ENCODE measurements at places on chromosomes 3 and 15.

DNA sequence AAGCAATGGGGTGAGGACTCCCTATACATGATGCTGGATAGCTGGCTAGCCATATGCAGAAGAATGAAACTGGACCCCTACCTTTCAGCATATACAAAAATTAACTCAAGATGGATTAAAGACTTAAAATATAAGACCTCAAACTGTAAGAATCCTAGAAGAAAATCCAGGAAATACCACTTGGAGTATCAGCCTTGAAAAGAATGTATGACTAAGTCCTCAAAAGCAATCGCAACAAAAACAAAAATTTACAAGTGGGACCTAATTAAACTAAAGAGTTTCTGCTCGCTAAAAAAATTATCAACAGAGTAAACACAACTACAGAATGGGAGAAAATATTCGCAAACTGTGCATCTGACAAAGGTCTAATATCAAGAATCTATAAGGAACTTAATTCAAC is 94.3 kb downstream of the XRN1 start:
- no peak for DNase-seq

DNA sequence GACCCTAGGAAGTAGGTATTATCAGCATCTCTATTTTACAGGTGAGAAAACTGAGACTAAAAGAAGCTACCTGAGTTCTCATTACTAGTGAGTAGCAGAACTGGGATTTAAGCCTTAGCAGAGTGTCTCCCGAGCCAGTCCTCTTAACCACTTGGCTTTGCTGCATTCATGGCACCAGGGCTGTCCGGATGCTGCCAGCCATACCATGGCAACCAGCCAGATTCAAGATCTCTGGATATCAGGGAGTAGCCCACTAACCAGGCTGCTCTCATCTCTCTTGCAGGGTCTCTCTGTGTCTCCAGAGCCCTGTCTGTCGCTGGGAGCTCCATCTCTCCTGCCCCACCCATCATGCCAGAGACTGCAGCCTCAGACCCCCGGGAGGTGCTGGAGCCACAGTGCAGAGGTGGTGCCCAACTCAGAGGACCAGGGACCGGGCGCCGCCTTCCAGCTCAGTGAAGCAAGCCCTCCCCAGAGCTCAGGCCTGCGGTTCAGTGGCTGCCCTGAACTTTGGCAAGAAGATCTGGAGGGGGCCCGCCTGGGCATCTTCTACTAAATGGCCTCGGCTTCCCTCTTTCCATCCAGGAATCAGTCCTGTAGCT is 1.7 kb downstream of the MESP2 start:
- no peak for DNase-seq

GRCh38 chr15:62592920-62593319 is 427.8 kb upstream of the C2CD4B start:
- no peak for DNase-seq

- DNase-seq = no peak
These were observed 41.5 kb downstream of the HRH1 start for GRCh38 chr3:11195721-11196332.

- no peak for DNase-seq
These were observed 116.3 kb downstream of the MITF start for GRCh38 chr3:69855436-69856162.

- DNase-seq = no peak
These were observed 907.5 kb downstream of the ZPLD1 start for GRCh38 chr3:103342205-103342731.

- DNase-seq = no peak
These were observed 92.7 kb upstream of the CFAP20DC start for GRCh38 chr3:59142556-59142955.

DNA sequence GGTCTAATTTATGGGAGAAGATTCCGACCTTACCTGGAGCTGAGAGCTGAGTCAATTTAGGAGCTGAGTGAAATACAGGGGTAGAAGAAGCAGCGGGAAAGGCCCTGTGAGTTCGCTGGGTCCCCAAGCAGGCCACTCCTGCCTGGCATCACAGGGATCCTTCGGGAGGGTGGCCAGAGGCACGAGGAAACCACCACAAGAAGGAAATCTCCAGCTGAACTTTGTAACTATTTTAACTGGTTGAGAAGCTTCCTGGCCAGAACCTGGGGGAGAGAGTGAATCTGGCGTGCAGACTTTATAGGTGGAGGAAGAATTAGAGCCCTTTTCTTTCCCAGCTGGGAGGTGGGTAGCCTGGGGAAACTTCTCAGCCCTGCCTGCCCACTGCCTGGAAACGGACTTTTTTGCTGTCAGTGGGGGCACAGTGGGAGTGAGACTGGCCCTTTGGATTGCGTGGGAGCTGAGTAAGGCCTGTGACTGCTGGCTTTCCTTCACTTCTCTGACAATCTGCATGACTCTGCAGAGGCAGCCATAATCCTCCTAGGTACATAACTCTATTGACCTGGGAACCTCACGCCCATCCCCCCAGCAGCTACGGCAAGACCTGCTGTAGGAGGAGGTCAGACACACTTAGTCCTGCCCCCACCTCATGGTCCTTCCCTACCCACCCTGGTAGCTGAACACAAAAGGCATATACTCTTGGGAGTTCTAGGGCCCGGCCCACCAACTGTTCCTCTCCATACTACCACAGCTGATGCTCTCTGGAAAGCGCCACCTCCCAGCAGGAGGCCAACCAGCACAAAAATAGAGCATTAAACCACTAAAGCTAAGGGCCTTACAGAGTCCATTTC is 340.7 kb downstream of the CNTN3 start:
- DNase-seq = no peak

- no peak for DNase-seq
These were observed 28.9 kb downstream of the TBC1D2B start for GRCh38 chr15:78048628-78048920.

- DNase-seq = no peak
These were observed 204.6 kb upstream of the NR2F2 start for GRCh38 chr15:96125721-96126415.

- DNase-seq = no peak
These were observed 7.6 kb upstream of the EMC3 start for GRCh38 chr3:9994086-9994844.

DNA sequence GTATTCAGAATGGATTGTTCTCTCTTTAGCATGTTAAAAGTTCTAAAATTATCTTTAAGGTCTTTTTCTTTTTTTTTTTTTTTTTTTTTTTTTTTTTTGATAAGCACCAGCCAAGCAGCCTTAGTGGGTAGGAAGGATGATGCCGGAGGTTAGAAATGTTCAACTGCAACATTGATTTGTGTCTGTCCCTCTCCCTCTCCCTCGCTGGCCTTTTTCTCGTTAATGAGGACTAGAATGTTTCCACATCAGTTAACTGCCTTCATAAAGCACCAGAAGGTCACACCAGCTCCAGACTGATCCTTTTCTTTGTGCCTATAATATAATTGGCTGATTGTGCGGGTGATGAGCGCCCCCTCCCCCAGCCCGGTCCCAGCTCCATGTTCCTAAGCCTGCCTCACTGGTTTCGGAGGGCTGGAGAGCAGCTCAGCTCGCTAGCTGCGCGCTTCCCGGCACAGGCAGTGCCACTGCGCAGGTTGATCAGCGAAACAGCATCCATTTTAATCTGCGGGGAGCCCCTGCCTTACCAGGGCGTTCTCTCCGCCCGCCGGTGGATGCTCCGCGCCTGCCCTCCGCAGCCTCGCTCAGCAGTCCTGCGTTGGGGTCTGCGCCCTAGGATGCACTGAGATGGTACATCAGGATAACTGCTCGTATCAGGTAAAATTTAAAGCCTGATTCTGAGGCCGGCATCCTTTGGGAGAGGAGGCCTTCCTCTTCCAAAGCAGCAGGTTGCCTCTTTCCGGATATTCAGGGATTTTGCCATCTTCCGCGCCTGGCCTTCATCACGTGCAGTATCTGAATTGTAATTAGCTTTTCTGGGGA is 148.9 kb upstream of the IL12A start:
- DNase-seq = no peak

DNA sequence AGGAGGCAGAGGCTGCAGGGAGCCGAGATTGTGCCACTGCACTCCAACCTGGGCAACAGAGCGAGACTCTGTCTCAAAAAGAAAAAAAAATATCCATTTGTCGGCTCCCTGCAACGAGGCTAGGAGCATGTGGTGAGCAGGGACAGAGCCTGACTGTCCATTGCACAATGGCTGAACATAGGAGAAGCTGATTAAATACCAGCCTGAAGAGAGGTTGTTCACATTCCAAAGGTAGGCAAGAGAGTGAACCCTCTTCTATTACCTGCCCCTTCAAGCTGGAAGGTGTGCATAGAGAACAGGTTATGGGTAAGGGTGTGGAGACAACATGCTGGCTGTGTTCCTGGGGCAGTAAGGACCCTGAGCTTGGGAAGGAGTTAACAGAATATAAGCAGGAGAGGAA is 78.7 kb downstream of the DAPK2 start:
- peak; percentile 16 for DNase-seq

DNA sequence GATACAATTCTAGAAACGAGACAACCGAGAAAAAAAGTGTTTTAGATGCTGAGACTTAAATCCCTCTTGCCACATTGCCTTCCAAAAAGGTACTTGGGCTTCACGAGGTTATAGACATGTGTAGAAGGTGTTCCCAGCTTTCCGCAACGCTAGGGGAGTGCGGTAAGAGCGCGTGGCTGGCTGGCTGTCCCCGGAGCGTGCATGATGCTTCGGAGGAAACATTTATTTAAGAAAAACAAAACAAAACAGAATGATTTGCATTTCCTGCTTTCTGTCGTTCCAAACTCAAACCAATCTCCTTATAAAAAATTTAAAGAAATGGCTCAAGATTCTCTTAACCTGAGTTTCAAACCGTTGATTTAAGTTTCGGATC is 841 bp downstream of the SLC6A20 start:
- DNase-seq = no peak

DNA sequence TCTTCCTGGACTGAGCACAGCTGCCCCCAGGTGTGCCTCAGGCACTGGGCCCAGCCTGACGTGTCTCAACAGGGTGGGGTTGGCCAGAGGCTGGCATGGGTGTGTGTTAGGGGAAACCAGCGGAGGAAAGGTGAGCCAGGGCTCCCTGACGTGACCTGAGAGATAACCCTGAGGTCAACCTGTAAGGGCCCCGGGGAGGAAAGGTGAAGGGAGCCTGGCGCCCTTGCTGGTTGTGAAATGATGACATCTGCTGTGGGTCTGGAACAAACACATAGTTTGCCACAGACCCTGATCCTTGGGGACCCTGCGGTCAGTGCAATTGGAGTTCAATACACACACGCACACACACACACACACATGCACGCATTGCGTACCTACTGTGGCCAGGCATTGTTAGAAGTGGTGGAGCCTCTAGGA is 100.2 kb upstream of the TLE3 start:
- no peak for DNase-seq

DNA sequence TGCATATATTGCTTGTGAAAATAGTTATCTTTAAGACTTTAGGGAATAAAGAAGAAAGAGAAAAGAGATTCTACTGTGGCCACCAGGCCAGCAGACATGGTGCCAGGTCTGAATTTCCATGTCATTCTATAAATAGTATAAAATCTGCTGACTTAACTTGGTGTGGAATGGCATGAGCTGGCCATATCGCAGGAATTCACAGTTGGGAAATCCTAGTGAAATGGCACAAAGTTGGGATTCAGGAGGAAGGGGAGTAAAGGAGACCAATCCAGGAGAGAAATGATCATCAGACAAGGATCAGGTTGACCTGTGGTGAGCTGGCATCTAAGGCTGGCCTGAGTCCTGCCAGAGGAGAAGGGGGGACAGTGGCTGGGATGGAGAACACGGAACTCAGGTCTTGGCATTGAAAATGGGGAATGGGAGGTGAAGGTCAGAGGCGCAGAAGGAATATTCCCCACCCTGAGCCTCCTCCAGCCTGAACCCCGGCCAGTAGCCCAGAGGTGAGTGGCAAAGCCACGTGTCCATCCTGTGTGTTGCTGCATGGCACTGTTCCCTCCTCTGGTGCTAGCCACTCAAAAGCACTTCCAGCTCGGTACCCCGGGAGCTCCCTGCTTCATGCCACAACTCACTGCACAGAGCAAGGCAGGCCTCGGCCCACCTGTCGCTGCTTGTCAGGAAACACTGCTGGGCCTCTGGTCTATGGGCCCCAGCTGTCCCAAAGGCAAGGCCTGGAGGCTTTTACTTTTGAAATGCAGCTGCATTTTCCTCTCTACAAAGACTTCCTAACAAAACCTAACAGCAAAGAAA is 51.4 kb downstream of the SSUH2 start:
- no peak for DNase-seq

DNA sequence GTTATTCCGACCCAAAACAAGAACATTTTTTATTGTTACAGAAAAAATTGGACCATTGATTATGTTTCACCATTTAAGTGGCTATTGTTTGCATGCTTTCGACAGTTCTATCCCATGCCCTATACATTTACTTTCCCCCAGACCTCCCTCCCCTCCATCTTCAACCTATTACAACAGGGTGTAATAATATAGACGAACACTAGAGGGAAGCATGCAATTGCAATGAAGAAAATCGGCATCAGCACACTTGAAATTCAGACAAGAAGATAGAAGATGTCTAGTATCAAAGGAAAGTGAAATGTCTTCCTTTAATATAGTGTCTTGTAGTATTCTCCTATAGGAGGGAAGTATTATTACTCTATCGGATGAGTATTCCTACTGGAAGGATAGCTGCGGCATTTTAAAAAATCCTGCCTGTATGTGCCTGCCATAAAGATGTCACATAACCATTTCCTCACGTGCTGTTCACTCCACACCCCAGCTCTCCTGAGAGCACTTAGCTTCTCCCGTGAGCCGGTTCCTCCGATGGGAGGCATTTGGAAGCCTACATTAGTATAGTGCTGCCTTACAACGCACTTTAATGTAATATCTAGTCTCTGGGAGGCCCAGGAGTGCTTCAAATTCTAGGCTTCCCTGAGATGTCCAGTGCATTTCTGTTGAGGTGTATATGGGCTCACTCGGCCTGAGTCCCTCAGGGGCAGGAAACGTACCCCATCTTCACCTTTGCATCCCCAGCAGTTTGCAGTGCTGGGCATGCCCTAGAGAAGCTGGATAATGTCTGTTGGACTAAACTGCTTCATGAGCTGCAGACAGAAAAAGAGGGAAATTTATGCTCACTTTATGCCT is 17.8 kb upstream of the ERICH6 start:
- no peak for DNase-seq

DNA sequence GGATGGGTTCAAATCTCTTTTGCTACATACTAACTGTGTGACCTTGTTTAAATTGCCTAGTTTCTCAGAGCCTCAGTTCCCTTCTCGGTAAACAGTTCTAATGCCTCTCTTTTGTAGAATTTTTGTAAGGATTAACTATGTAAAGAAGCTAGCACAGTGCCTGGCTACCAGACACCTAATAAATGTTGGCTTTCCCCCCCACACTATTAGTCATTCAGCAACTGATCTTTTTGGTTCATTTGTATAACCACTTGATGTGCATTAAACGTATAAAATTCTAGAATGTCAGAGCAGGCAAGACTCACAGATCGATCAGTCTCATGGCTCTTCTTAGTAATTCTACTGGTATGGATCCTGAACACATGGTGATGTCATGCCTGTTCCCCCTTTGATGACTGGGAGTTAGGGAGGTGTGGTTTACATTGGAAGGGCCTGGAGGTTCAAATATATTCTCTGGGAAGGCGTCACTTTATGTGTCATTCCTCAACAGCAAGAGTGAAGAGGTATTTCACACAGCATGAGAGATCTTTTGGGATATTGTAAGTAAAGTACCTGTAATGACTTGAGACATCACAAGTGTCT is 6.5 kb downstream of the TAGLN3 start:
- no peak for DNase-seq

GRCh38 chr3:110314512-110315114 is 757.0 kb upstream of the NECTIN3 start:
- peak; percentile 64 for DNase-seq

- DNase-seq = no peak
These were observed 14.1 kb upstream of the TMEM40 start for GRCh38 chr3:12773030-12773709.
